ENCODE measurements at places on chromosomes 11 and 22. TPM values are rescaled to one million over a fixed set of nuclear protein-coding genes. Genes with fewer than 3 reads are reported as not detected.
A peak's percentile ranks its signal among the peaks of the same experiment; 100 is the strongest.

DNA sequence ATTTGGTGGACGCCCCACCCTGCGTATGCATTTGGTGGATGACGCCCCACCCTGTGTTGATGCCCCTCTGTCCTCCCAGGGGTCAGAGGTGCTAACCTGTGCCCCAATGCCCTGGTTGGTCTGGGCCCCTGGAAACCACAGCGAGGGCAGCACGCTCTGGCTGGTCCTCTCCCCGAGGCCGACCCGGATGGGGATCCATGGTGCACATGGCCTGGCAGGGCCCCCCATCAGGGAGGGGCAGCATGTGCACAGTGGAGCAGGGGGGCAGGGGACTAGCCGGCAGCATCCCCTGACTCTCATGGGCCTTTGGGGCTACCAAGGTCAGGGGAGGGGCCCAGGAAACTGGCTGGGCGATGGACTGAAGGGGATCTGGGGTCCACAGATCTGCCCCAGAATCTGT lies 7.6 kb upstream of the MUC5AC start:
- DNase-seq = peak; percentile 18

Gene ARL14EP
- total RNA-seq = 30.3 TPM

Gene OSBPL5
- total RNA-seq = 35.9 TPM

Gene CAPN5
- 2.6 TPM for total RNA-seq

Gene IRAG1
- total RNA-seq = 8.8 TPM

Gene SYT9
- not detected for total RNA-seq

Gene KRTAP5-9
- total RNA-seq = not detected

Gene PTPRCAP
- total RNA-seq = 22.0 TPM

Gene OR51B5
- total RNA-seq = 2.0 TPM

Gene SOX6
- 2.9 TPM for total RNA-seq

GRCh38 chr11:128481135-128481534 lies 106.2 kb downstream of the ETS1 start:
- no peak for DNase-seq

- no peak for DNase-seq
These were observed 700 bp upstream of the STX3 start for GRCh38 chr11:59754494-59754858.

DNA sequence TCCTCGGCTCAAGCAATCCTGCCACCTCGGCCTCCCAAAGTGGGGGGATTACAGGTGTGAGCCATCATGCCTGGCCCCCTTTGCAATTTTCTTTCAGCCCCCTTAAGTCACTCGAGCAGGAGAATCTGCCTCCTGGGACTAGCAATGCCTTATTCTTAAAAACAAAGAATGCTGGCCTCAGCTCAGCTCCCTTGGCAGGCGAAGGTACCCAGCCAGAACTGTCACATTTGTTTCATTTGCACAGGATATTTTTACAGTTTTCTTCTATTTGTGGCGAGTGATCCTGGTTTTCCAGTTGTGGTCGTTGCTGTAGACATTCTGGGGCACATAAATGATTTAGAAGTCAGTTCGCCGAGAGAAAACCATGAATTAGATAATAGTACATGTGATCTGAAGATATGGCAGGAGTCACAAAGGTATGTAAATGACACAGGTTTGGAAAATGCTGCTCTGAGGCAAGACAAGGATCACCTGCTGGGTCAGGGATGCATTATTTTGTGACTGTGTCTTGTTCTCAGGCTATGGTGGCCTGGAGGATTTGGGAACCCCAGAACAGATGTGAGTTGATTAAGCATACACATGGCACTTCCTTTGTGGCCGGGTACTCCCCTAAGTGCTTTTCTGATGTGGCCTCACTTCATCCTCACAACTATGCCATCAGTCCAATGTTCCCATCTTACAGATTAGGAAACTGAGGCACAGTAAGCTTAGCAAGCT lies 51.2 kb upstream of the SLC22A12 start:
- no peak for DNase-seq

GRCh38 chr11:82994604-82995230 lies 77.0 kb downstream of the RAB30 start:
- DNase-seq = no peak

GRCh38 chr22:18110194-18110953 lies at the start of gene TUBA8:
TUBA8 (plus strand) TSS chr22:18110809; CDS start chr22:18110866, 57 bp downstream.
- DNase-seq = no peak

DNA sequence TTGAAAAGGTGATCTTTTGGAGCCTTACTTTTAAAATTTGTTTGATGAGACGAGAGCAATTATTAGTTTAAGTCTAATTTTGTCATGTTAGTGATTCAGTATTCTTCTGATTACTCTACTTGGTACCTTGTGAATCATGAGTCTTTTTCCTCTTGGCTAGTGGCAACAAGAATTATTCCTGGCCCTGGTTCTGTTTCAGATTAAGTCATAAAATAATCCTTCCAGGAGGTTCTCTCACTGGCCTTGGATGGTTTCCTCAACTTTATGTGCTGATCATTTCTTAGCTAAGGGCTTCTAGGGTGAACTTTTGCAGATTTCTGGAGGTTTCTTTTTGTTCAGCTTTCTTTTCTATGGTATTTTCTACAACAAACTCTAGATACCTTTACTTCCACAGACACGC lies 741.8 kb upstream of the LUZP2 start:
- DNase-seq = no peak

GRCh38 chr11:21622566-21622965 lies 570.3 kb upstream of the ANO5 start:
- no peak for DNase-seq

DNA sequence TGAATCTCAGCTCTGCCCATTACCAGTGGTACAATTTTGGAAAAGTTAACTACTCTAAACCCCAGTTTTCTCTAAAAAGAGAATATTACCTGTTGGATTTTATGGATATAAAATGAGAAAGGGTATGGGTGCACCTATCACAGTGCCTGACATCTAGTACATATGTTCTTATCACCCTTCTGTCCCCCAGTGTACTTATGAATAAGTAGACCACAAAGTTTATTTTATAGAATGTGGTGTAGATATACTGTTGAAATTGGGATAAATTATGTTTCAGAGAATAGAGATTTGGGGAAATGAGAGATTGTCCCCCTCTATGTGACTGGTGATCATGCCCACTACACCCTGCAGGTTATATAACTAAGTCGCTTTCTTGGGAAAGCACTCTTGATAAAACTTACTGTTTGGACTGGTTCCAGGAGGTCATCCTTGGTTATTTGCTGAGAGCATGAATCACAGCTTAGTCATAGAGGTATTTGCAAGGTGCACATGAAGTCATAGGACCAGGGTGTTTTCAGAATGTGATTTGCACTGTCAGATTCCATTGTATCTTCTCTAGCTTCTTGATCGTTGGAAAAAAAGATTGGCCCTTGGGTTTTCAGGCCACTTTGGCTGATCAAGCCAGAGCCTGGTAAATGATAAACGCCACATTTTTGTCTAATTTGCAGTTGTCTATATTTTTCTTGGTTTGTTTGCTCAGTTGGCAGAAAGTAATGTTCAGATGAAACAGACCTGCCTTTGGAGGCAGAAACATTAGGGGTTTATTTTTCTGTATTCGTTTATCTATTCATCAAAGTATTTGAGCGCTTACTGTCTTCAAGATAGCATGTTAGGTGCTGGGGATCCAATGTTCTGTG lies 21.3 kb downstream of the STX3 start:
- no peak for DNase-seq

GRCh38 chr11:118885319-118885718 lies 1.6 kb downstream of the CXCR5 start:
- no peak for DNase-seq

Gene ACR
- 3.1 TPM for total RNA-seq

- no peak for DNase-seq
These were observed 772 bp downstream of the SLC25A45 start for GRCh38 chr11:65381716-65382032.

- peak; percentile 72 for DNase-seq
These were observed 21.0 kb downstream of the C22orf31 start for GRCh38 chr22:29040385-29041275.

DNA sequence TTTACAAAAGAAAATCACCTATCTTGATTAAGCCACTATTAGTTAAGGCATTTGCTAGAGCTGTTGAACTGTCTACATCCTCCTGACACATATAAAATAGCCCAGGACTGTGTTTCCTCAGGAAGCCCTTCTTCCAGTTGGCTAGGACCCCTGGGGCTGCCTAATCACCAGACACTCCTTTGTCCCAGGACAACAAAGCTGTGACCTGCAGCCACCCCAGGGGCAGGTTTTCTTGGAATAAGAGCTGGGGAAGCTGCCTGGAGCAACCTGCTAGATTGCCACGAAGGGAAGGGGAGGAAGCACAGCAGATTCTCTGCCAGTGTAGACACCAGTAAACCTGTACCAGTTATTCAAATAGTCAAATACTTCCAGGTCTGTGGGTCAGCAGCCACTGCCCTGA lies 17.6 kb downstream of the CHST1 start:
- no peak for DNase-seq

DNA sequence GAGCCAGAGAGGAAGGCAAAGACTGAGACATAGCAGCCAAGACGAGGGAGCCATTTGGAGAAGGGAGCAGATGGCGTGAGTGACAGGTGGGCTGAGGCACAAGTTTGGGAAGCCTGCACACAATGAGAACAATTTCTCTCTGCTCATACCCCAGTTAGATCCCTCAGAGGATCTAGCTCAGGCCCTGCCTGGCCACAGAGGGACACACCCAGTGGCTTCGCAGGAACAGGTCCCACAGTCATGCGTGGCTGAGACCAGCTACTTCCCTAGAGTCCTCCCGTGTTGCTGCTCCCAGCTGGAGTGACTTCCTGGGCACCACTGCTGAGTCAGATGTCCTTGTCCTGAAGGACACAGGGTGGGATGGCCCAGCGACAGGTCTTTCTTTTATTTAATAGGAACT lies 33.4 kb upstream of the LYVE1 start:
- DNase-seq = no peak

Gene OR4X2
- total RNA-seq = not detected

DNA sequence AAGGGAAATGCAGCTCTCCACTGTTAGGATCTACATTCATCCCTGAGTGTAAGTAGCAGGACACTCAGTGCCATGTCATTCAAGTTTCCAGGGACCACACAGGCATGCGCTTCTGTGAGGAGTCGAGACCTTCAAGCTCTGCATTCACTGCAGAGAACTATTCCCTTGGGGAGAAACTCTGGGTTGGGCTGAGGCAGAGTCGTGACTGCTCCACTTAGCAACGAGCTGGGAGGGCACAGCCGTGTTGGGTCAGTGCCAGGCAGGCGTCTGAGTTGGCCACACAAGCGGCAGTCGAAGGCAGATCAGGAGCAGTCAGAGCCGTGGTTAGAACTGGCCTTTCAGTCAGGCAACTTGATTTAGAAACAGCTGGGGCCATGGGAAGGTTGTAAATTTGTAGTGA lies 14.7 kb downstream of the MPEG1 start:
- peak; percentile 87 for DNase-seq

DNA sequence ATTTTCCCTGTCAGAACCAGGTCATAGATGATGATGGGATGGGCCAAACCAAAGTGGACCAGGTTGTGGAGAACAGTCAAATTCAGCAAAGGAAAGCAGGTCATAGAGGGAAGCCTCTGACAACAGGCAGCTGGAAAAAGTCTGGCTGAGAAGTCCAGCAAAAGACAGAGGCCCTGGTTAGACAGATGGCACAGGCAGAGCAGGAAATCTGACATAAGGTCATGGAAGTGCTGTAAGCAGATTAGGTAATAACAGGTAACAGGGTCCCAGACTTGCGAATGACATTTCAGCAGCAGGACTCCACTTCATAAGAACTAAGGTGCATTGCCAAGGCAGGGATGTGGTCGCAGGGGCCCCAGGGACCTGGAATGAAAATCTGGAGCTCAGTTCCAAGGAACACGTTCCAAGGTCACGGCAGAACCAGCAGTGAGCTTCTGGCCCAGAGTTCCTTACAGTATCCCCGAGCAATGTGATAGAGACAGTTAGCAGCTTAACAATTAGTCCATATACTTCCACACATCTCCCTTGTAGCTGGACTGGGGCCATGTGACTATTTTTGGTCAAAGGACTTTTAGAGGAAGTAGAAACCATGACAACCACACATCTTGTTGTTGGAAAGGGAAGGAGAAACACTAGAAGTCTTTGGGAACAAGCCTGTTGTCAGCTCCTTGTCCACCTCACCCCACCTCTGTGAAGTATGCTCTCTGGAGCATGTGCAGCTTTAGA lies 75.4 kb downstream of the ME3 start:
- DNase-seq = no peak

- no peak for DNase-seq
These were observed 66.7 kb upstream of the LINC01488 start for GRCh38 chr11:69414773-69415187.

Gene MRGPRX3
- not detected for total RNA-seq

DNA sequence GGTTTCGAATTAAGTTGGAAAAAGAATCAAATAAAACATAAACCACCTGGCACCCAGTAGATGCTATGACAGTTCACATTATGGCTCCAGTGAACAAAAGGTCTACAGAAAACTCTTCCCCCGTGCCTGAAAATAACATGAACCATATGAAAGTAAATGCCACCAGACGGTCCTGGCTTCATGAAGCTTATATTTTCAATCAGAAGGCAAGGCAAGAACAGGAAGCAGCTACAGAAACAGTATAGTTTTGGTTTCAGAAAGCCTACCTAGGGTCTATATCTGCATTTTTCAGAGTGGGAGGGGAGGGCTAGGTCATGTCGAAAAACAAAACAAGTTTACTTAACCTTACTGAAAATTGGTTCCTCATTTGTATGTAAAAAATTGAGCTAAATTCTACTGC lies 9.8 kb downstream of the RAB30 start:
- no peak for DNase-seq

Gene ARHGAP20
- 7.2 TPM for total RNA-seq

DNA sequence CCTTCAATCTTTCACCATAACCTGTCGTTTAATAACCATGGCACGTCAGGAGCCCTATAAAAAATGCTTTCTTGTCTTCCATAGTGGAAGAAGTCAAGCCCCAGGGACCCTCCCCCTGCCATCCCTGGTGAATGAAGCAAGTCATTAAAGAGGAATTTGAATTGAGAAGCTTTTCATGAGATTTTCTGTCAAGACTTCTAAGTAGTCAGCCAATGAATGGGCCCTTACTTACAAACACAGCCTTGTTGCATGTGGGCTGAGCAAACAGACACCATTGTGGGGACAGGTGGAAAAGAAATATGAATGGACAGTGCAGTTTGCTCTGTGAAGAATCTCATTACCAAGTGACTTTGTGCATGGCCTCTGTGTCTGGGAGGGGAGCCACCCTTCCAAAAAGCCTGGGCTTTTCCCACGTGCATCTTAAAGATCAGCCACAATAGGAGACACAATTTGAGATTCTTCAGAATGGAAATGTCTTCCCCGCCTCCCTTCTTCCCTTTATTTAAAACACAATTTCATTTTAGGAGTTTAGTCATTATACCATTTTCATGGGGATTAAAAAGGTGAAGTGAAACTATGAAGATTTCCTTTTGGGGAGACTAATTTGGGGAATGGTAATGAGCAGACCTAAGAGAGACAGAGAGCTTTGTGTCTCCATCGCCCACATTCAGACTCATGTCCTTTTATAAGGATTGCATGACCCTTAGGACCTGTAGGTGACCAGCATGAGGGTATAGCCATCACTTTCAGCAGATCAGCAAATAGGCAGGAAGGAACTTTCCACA lies 152.0 kb downstream of the LRRC4C start:
- DNase-seq = no peak
